ENCODE measurements at places on chromosomes 4 and X.
A peak's percentile ranks its signal among the peaks of the same experiment; 100 is the strongest.

DNA sequence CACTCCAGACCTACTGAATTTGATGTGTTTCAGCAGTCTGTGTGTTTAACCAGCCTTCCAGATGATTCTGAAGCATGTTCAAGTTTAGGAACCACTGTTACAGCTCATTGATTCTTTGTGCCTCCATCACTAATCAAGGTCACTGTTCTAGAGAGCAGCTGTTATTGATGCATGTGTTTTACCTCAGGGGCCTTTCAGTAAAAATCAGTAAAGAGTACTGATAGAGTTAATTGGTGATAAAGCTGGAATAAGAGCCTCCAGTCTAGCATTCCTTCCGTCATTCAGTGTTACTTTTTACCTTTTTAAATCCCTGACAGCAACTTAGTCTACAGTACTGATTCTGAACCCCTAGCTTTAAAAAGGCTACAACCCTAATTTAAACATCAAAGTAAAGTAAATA, 12.9 kb downstream of the CPEB2 start:
- no peak for DNase-seq

- DNase-seq = no peak
Observed at GRCh38 chrX:134801267-134801666, 143.0 kb upstream of the PLAC1 start.

DNA sequence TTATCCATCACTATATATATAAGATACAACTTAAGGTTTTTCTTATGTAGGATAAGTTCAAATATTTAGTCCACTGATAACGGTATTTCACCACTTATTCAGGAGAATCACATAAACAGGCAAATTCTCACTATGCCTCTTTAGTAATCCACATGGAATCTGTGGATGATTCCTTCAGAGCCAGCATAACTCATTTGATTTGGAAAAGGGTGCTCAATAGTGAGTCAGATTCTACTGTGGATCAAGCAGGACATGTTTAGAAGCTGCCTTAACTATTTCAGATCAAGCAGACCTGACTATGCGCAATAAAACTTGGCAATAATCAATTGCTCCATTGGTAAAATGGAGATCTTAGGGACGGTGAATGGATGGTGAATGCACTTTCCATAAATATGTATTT, 184.1 kb downstream of the CBR4 start:
- no peak for DNase-seq

DNA sequence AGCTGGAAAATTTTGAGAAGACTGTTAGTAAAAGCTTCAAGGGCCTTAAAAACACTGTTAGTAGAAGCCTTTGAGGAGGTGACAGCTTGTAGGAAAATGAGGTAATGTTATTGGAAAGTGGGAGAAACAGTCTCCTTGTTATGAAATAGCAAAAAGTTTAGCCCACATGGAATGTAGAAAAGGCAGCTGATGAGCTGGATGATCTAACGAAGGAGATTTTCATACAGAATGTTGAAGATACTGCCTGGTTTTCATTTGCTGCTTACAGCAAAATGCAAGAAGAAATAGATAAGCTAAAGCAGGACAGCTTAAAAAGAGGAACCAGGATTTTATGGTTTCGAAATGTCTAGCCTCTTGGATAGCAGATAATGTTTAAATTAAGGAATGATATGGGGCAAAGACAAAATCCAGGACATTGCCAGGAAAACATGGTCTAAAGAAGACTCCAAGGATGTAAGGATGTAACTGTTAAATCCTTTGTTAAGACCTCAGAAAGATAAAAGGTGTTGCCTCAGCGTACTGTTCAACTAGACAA, 10.2 kb upstream of the STBD1 start:
- no peak for DNase-seq

DNA sequence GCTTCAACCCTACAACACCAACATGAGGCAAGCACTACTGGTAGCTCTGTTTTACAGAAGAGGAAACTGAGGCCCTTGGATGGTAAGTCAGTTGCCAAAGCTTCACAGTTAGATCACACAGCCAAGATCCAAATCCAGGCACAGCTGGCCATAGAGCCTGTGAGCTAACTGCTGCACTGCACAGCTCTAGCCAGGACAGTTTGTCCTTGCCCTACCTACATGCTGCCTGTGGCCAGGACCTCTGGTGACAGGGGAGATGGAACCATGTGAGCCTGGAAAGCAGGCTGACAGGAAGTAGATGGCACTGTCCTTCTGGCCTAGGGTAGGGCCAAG, 257.8 kb downstream of the FBXW7 start:
- DNase-seq = no peak

DNA sequence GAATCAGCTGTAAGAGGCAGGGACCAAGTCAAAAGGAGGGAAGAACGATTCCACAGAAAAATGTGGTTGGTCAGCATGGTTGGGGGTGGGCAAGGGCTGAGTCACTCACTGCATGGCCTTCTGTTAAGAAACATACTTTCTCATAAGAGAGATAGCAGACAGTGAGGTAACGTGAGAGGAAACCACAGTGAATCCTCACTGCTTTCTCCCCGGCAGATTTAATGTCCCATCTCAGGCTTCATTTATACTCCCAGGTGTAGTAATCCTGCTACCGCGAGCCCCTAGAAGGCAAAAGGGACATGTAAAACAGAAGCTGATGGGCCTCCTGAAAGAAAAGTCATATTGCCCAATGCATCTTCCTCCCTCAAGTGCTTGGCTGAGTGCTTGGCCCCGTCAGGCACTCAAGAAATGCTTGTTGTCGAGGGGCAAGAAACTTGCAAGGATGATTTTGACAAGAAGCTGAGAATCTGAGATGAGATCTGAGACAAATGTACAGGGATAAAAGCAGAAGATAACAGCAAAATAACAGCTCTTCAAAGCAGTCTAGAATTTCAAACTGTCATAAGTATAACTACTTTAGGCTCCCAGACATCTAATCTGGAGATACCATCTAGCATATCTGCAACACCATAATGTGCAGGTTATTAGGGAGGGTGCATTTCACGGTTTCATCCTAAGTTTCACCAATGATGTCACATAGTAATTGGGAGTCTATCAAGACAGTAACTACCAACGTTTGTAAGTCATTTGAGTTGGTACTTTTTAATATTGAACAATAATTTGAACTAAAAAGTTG, 40.2 kb downstream of the SH3KBP1 start:
- peak; percentile 34 for DNase-seq

DNA sequence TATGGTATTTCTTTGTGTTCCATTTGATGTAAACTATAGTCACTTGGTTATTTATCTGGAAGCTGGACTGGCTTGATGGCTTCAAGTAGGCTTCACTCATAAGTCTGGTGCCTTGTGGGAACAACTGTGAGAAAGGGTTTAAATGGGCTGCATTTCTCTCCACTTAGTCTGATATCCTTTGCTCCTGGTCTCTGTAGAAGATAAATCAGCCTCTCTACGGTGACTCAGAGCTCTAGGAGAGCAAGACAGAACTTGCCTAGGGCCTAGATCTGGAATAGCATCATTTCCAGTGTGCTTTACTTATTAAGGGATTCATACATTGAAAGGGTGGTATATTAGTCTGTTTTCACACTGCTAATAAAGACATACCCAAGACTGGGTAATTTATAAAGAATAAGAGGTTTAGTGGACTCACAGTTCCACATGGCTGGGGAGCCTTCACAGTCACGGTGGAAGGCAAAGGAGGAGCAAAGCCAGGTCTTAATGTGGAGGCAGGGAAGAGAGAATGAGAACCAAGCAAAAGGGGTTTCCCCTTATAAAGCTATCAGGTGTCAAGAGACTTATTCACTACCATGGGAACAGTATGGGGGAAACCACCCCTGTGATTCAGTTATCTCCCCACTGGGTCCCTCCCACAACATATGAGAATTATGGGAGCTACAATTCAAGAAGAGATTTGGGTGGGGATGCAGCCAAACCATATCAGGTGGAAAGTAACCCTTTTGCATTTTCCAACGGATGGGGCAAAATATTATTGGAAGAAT, 1746.4 kb upstream of the PCDH7 start:
- DNase-seq = no peak

GRCh38 chr4:114472269-114473032, 126.2 kb upstream of the UGT8 start:
- no peak for DNase-seq

- DNase-seq = no peak
Observed at GRCh38 chr4:64250488-64250887, 158.8 kb downstream of the TECRL start.

GRCh38 chr4:5888222-5889001, 4.5 kb downstream of the CRMP1 start:
- no peak for DNase-seq

GRCh38 chr4:35970366-35970960, 273.9 kb downstream of the ARAP2 start:
- no peak for DNase-seq

- peak; percentile 48 for DNase-seq
Observed at GRCh38 chrX:9530848-9531274, 66.0 kb downstream of the TBL1X start.

- no peak for DNase-seq
Observed at GRCh38 chr4:73895201-73896175, 26.3 kb downstream of the CXCL1 start.

- DNase-seq = no peak
Observed at GRCh38 chr4:56979421-56980072, 851 bp downstream of the POLR2B start.

- DNase-seq = no peak
Observed at GRCh38 chrX:104309169-104309568, 54.4 kb upstream of the ESX1 start.

DNA sequence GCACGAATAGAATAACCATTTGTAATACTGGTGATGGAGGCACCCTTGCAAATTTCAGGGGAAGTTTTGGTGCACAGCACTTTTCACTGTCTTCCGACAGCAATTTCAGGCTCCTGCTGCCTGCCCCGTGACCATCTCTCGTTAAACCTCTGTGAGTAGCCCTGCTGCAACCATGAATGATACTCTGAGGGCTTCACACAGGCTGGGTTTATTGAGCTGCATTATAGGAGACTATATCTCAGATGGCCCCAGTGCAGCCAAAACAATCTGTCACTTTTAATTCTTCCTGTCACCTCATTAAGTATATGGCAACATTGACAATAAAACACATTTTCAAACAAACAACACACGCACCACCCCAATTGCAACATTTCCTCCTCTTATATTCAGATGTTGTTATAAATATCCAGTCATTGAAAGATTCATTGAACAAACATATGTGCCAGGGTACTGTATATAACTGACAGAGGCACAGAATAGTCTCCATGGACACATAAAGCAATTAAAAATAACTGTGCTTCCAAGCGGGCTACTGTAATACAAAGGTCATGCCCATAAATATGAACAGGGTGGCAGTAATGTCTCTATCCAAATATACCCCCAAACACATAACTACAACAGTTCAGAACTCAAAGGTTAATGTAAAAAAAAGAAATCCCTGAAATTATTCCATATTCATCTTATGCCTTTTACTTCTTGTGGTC, 477.0 kb downstream of the GBA3 start:
- no peak for DNase-seq

DNA sequence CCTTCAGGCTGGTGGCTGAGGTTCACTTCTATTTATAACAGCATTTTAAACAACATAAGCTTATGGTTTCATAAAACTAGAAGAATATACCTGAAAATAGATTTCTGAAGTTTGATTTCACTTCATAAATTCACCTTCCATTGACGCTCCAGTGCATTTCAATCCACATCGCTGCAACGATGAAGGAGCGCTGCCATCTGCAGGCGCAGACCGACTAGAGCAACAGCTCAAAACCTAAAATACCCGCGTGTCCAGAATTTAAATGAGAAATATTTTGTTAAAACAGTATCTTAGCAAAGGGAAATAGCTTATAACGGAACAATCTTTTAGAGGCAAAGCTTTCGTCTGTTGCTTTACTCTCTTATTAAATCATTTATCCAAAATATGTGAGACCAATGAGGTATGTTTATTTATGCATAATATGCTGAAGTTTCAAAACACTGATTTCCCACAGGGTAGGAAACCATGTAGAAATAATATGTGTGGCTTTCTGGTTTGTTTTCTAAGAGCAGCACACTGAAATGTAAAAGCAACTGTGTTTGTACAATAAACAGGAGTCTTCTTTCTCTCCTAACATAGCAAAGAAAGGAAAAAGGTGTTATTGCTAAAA, 816.4 kb upstream of the FRG1 start:
- DNase-seq = no peak

DNA sequence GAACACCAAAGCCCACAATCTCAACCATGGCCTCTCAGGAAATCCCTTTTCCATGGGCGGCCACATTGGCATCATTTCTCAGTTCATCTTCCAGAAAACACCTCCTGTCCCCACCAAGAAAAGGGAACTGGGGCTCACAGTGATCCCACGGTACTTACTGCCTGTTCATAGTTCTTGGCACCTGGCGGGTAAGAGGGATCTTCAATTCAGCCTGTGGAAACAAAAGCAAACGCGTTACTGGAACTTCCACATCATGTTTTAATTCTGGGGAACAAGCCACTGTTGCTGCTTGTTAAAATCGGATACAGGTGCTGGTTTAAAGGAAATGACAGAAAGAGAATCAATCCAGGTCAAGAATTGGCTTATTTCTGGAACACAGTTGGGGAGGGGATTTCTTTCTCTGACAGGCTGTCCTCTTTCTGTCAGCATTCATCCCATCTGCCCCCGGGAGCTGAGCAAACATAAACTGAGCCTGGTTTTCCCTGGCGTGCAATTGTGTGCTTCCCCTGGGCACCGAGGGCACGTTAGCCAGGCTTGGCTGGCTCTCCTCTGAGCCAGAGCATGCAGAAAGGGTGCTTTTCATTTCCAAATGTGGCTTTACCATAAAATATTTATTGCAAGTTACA, 16.8 kb downstream of the CLNK start:
- no peak for DNase-seq
